GM23248 (cell line): ENCODE measurements at places on chromosomes 7 and 10. TPM values are rescaled to one million over a fixed set of nuclear protein-coding genes. Genes with fewer than 3 reads are reported as not detected.

GRCh38 chr7:26167303-26167934 lies 15.4 kb downstream of the NFE2L3 start:
- H3K27me3 ChIP-seq = no peaks in the 10 kb centered on the region
- H3K27ac ChIP-seq = no peak overlapping the region
- H3K36me3 ChIP-seq = no peaks in the 10 kb centered on the region
- no peaks in the 10 kb centered on the region for H3K4me1 ChIP-seq
- no peak overlapping the region for H3K4me3 ChIP-seq

DNA sequence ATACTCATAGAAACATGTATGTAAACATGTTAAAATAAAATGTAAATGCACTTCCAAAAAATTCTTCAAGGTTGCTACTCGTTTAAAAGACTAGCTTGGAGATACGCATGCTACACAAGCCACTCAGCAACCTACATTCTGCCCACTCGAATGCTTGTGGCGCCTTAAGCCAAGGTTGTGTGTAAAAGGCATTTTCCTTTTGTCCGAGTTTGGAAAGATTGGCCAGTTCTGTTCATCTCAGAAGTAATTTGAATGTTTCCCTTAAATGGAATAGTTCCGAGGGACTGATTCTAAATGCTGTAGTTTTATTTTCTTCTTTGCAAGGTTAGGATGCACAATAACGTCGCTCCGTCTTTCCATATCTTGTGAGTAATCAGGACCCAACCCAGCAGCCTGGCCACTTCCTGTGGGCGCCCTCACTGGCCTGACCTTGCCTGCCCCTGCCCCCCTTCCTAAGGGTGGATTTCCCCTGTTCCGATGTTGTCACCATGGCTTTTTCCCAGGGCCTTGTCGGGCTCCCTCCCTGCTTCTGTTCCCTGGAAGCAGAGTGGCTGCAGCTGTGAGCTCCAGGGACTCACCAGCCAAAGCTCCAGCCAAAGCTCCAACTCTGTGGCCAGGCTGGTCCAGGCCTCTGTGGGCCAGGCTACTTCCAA lies 70.6 kb downstream of the PTPRE start:
- H3K4me3 ChIP-seq = peak overlapping the region; percentile 50
- no peaks in the 10 kb centered on the region for H3K27me3 ChIP-seq
- peaks cover 24% of the 10 kb centered on the region for H3K4me1 ChIP-seq
- DNase-seq = peak; percentile 81
- H3K36me3 ChIP-seq = no peaks in the 10 kb centered on the region

GRCh38 chr7:23299770-23300300 lies 696 bp downstream of the MALSU1 start:
- no peaks in the 10 kb centered on the region for H3K27me3 ChIP-seq
- H3K4me1 ChIP-seq = peaks cover 21% of the 10 kb centered on the region
- H3K36me3 ChIP-seq = peaks cover 9% of the 10 kb centered on the region; the same call in 1 of the 2 replicates
- H3K27ac ChIP-seq = peak overlapping the region; percentile 72

GRCh38 chr7:140022582-140023211 lies 40.1 kb downstream of the PARP12 start:
- no peaks in the 10 kb centered on the region for H3K27me3 ChIP-seq
- no peaks in the 10 kb centered on the region for H3K36me3 ChIP-seq
- DNase-seq = no peak
- H3K4me1 ChIP-seq = no peaks in the 10 kb centered on the region
- H3K4me3 ChIP-seq = no peak overlapping the region
- no peak overlapping the region for H3K27ac ChIP-seq

DNA sequence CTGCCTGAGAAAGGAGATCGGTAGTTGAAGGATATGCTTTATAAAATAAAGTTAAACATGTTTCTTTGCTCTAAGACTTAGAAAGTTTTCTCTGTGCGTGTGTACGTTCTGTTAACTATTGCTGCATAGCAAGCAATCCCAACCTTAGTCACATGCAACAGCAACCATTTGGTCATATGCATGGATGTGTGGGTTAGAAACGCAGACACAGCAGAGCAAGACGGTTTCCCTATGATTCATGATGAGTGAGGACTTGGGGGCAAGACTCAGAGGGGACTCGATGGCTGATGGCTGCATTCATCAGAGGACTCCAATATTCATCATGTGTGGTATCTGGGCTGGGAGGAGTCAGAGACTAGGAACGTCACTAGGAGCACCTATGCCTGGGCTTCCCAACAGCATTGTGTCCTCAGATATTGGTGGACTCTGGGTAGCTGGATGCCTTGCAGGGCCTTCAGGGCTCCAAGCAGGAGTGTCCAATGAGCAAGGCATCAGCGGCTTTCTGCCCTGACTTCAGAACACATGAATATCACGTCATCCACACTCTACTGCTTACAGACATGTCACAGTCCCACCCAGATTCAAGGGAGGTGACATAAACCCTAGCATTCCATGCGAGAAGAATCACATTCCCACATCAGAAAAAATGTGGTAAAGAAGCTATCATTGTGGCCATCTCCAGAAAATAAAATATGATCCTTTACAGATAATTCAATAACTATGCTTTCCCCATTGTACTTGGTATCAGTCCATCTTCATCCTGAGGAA lies 731.2 kb downstream of the TNS3 start:
- peaks cover 76% of the 10 kb centered on the region for H3K4me1 ChIP-seq
- H3K27me3 ChIP-seq = no peaks in the 10 kb centered on the region
- H3K4me3 ChIP-seq = no peak overlapping the region
- peak; percentile 87 for DNase-seq
- peak overlapping the region; percentile 78 for H3K27ac ChIP-seq

PLAU gene
- total RNA-seq = 13.3 and 13.8 TPM in 2 replicates
